Esophagus mucosa (tissue), 1 donor: ENCODE measurements at places on chromosomes 4 and X. TPM values are rescaled to one million over a fixed set of nuclear protein-coding genes. Genes with fewer than 3 reads are reported as not detected.

DNA sequence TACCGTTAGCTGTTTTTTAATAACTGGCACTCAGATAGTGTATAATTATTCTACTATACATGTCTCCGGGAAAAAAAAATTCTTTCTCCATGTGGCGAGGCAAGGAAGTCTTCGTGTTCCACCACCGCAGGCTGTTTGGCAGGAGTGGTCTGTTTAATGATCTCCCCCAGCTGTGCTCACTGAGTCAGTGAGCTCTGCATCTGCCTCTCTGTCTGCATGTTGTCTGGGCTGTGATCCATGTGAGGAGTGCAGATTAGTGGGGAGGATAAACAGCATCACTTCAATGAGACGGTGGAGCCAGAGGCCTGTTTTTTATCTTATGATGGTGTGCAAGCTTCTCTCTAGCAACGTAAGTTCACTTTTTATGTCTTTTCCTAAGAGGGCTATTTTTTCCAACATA lies 69.8 kb downstream of the RPS3A start:
- ATAC-seq, result peak; percentile 31

- no peak for ATAC-seq
These were observed 68.4 kb upstream of the MID1IP1 start for GRCh38 chrX:38732866-38733265.

The SCML2 gene
- total RNA-seq, result 0.64 TPM

The VBP1 gene
- total RNA-seq, result 30.7 TPM

The NDST4 gene
- not detected for total RNA-seq
